ENCODE measurements at places on chromosomes 12 and 14. TPM values are rescaled to one million over a fixed set of nuclear protein-coding genes. Genes with fewer than 3 reads are reported as not detected.
A peak's percentile ranks its signal among the peaks of the same experiment; 100 is the strongest.

- no peak for DNase-seq
These were observed 108.3 kb downstream of the SMOC1 start for GRCh38 chr14:69987406-69988121.

- no peak for DNase-seq
These were observed 18.2 kb downstream of the SYNDIG1L start for GRCh38 chr14:74407801-74408154.

The MIP gene
- not detected for total RNA-seq

The NEUROD4 gene
- total RNA-seq, result not detected

DNA sequence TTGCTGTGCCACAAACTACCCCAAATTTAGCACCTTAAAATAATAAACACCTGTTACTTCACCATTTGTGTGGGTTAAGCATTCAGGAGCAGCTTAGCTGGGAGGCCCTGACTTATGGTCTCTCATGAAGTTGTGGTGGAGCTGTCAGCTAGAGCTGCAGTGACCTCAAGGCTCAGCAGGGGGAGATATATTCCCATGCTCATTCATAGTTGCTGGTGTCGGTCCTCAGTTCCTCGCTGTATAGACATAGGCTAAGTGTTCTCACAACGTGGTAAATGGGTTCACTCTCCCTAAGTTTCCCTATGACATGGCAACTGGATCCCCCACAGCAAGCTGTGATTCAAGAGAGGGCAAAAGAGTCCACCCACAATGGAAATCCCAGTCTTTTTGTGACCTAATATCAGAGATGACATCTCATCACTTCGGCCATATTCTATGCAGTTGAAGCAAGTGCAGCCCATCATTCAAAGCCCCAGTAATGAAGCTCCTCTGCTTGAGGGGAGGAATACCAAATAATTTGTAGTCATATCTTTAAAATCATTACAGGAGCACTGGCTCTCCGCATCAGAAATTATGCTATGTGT is 41.1 kb downstream of the PRB3 start:
- DNase-seq, result peak; percentile 43

The LRP1-AS gene
- not detected for total RNA-seq

- DNase-seq, result no peak
These were observed 12.5 kb downstream of the TAMALIN start for GRCh38 chr12:52019113-52019770.

- DNase-seq, result no peak
These were observed 71.6 kb downstream of the ZNF641 start for GRCh38 chr12:48279101-48279500.

The NRIP2 gene
- not detected for total RNA-seq

DNA sequence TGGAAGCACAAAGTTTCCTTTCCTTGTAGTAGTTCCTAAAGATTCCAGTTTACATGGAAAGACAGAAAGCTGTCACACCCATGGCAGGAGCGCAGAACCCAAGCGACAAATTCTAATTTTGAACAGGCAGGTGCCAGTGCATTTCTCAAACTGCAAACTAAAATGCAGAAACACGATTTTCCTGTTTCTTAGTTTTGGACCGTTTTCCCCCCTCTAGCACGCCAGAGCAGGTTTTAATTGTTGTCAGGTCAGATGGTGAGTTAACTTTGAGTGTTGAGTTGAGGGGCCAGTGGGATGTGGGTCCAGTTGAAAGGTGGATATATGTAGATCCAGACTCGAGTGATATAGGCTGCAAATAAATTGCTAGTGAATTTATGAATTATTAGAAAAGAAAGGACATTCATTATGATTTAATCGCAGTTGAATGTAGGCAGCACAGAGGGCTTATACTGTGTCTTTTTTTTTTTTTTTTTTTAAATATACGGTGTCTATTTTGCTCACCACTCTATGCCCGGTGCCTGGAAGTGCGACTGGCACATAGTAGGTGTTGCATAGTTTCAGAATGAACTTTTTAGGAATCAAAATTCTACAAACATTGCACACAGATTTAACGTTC is 909 bp upstream of the ETFBKMT start:
- DNase-seq, result no peak

DNA sequence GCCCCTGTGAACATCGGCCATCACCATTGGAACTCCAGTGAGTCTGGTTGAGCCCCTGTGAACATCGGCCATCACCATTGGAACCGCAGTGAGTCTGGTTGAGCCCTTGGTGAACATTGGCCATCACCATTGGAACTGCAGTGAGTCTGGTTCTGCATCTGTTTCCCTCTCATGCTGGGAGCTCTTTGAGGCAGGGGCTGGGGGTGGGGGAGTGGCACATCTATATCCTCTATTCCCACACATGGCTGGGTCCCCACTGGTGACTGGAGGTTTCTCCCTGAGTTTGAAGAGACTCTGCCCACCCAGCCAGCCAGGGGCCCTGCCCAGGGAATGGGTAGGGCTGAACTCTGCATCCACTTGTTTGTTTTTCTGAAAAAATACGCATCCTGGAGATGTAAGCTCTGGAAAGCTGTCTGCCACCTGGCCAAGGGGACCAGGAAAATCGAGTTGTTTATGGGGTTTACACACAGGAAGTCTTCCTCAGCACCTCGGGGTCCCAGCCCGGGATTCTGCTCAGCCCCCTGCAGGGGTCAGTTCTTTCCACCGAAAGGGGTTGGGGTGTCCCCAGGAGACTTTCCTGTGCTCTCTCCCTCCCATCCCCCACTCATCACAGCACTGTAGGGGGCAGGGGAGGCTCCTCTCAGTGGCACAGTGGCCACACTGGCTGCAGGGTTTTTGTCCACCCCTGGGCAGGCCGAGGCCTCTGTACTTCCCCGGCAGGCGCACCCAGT is 170.5 kb upstream of the GSC start:
- peak; percentile 14 for DNase-seq

DNA sequence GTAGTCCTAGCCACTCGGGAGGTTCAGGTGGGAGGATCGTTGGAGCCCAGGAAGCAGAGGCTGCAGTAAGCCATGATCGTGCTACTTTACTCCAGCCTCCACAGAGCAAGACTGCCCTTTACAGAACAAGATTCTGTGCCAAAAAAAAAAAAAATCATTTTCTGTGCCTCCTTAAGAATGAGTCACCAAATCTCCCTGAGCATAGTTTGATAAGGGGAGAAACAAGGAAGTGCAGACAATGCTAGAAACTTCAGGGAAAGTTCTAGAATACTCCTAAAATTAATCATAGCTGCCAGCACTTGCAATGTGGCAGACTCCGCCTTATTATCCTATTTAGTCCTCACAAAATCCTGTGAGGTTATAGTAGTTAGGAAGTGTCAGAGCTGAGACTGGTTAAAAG is 74.5 kb downstream of the KCNK10 start:
- DNase-seq, result no peak

DNA sequence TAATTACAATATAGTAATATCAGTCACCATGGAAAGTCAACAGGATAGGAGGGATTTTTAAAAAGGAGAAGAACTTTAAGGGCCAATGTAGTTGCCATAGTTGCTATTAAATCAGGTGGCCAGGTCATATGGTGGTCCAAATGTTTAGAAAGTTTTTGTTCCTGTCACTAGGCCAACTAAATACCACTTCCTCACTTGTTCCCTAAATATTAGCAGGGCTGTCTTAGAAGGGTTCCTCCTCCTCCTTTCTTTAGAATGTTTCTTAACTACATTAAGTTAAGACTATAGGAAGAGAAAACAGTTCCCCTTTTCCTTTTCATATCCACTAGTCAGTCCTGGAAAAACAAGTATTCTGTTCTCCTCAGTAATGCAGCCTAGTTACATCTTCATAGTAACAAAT is 50.3 kb downstream of the MON2 start:
- DNase-seq, result no peak

- DNase-seq, result no peak
These were observed 16.2 kb downstream of the FBXO33 start for GRCh38 chr14:39416072-39416471.

DNA sequence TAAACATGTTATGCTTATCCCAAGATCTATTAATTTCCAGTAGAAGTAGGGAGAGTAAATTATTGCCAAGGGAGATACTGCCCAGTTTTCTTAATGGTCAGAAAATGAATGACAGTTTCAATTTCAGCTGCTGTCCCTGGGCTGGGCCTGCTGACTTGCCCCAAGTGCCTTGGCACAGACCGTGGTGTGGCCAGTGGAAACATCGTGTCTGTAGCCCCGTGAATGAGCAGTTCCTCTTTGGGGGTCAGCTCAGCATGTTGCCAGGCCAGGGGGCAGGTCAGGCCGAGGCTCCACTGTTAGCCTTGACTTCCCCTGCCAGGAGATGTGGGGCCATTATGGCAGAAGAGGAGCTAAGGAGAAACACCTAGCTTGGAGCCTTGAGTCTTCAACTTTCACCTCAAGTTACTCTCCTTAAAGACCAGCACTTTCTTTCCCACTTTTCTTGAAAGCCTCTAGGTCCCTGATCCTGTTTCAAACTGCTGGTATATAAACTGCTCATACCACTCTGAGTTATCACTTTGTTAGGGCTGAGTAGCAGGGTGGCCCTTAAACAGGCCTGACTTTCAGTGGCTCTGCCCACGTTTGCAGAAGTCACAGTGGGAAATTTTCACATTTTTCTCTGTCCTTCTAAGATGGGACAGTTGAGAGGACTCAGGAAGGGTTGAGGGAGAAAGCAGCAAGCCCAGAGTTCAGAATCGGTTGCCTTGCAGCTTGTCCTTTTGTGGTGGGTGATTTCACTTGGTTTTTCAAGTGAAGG is 73.2 kb downstream of the SUSD6 start:
- DNase-seq, result no peak

GRCh38 chr14:104443391-104444158 is 136.0 kb upstream of the C14orf180 start:
- DNase-seq, result no peak

DNA sequence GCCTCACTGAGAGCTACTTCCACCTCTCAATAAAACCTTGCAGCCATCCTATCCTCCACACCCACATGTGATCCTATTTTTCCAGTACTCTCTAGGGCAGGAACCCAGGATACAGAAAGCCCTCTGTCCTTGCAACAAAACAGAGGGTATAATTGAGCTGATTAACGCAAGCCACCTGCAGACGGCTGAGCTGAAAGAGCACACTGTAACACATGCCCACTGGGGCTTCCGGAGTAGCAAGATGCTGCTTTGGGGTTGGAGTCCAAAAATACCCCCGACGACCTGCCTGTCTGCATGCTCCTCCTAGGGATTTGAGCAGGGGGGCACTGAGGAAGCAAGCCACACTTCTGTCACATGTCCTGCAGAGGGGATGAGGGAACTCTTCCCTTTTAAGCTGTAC is 401.1 kb upstream of the FOXG1 start:
- no peak for DNase-seq
